ENCODE measurements at places on chromosomes 12 and 14.
A peak's percentile ranks its signal among the peaks of the same experiment; 100 is the strongest.

DNA sequence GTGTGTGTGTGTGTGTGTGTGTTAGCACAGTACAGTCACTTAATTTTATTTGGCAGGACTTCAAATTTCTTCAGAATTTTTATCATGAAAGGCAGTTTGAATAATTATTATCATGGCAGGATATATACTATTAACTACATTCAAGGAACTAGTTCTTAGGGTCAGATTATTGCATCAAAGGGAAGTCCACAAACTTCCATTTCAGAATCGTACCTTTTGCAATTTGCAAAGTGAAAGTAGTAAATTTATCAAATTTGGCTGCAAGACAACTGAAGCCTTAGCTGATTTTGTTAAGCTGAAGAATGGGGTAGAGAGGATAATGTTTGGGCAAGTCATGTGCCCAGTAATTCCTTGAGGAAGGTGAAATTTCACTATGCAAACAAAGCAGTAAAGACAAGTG is 68.2 kb downstream of the PLEKHG7 start:
- no peak for DNase-seq

GRCh38 chr12:103944964-103945363 is 14.8 kb downstream of the HSP90B1 start:
- no peak for DNase-seq

GRCh38 chr12:90741611-90742010 is 213.4 kb downstream of the CCER1 start:
- DNase-seq = no peak

GRCh38 chr12:15494329-15495046 is 172.2 kb downstream of the PTPRO start:
- no peak for DNase-seq

- DNase-seq = peak; percentile 34
These were observed 341 bp downstream of the ZNF10 start for GRCh38 chr12:133130808-133131128.

DNA sequence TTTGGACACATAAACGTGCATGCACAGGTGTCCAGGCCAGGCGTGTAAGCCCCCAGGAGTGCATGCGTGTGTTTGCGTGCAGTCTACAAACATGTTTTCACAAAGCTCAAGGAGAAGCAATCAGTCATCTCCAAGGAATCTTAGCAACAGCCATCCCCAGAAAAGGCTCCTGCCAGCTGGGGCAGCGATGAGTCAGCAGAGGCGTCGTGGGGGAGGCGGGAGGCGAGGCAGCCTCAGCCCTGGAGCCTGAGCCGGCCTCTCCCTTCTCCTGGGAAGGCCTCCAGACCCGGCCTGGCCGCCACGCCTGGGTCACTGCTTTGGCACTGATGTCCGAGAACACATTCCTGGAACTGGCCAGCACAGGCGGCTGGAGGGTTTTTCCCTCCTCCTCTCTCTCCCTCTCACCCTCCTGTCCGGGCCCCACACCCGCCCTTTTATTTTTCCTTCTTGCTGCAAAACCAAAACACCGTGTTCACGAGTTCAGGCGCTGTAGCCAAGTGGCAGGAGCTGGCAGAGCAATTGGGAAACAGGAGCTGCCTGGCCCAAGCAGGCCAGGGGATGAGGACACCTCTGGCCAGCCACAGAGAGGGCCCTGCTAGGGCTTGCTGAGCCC is 92.7 kb downstream of the LRRC74A start:
- peak; percentile 94 for DNase-seq

GRCh38 chr14:53954551-53955228 is 1.9 kb downstream of the BMP4 start:
- DNase-seq = peak; percentile 44

DNA sequence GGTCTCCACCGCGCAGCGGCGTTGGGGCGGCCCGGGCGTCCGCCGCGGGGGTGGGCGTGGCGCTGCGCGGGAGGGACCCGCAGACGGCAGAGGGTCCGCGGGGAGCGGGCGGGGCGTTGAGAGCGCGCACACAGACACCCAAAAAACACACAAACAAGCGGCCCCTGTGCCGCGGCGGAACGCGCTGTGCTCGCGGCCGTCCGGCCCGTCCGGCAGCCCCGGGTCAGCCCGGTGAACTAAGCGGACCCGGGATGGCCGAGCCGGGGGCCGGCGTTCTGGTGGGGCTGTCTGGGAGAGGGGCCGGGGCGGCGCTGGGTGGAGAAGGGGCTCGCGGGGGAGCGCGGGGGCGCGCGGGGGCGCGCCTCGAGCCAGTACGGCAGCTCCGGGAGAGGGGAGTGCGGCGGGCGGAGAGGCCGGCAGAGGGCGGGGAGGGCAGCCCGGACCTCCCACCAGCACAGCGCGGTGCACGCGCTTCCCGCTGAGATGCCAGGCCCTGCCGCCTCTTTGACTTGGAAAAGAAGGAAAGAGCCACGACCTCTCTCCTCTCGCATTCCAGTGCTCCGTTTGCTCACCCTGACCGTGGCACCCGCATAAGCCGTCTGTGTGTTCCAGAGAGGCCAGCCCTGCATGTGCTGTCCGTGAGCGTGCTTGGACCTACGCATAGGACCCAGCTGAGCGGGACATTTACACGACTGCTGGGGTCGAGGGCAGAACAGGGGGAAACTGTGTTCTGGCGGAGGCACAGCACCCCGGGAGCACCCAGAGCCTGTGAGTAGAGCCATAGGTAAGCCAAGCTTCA is 10.3 kb downstream of the SLC6A12 start:
- DNase-seq = no peak

DNA sequence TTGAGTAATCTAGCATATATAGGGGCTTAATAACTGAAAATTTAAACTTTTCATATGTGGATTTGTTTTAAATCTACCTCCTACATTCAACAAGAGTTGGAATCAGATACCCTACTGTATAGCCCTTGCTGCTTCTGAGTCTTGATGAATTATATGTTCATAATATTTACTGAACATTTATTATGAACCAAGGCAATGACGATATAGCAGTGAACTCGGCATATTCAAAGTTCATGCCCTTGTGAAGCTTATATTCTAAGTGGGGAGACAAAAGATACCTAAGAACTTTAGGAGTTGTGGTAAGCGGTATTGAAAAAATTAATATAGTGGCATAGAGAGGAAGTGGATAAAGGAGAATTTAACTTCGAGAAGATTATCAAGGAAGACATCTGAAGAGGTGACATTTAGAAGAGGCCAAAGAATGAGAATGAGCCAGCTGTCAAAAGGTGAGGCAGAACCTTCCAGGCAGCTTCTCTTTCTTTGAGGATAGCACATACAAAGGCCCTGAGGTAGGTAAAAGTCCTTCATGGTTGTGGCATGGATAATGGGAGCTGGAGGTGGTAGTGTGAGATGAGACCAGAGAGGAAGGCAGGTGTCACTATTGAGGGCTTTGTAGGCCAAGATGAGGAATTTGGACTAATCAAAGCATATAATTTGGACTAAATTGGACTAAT is 10.2 kb downstream of the EID3 start:
- no peak for DNase-seq

DNA sequence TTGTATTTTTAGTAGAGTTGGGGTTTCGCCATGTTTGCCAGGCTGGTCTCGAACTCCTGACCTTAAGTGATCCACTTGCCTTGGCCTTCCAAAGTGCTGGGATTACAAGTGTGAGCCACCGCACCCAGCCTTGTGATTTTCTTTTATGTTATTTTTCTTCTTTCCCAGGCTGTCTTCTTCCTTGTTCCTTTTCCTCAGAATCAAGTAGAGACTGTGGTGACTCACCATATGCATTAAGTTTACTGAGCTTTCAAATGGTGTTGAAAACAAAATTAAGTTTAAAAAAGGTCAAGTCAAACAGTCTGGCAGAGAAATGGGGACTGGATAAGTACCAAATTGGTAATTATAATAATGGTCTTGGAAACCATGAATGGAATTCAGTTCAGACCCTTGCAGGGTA is 5.7 kb downstream of the ARPC3 start:
- DNase-seq = no peak

GRCh38 chr12:116969615-116970585 is 59.1 kb downstream of the FBXW8 start:
- peak; percentile 50 for DNase-seq

- no peak for DNase-seq
These were observed 9.3 kb downstream of the TPCN1 start for GRCh38 chr12:113230315-113231234.

GRCh38 chr12:85820101-85820500 is 16.1 kb downstream of the RASSF9 start:
- DNase-seq = no peak

- DNase-seq = no peak
These were observed 360.0 kb upstream of the DCN start for GRCh38 chr12:91542666-91543065.

DNA sequence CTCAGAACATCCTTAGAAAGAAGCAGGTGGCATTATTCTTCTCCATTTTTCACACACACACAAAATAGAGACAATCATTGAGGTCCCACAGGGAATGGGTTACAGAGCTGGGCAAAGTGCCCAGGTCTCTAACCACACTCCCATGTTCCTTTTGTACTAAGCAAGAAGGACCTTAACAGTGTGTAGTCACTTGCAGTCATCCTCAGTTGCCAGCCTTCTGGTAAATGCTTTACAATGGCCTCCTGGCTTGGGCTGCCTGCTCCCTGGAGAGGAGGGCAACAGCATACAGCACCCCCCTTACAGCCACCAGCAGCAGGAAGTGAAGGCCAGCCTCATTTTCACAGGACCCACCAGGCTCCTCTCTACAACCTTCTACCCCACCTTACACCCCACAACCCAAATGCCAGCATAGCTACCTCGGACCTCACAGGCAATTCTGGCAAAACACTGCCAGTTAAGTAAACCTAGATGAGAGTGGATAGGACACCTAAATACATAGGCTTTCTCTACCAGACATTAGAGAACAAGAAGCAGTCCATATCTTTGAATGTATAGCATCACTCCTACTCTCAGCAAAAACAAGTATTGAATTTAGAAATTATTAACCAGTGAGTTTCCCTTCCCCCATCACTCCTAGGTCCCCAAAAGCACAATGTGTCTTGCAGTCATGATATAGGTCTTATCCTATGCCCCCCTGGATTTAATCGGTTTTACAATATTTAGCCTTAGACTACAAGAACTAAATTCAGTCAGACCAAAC is 88.1 kb downstream of the PPP2R5E start:
- no peak for DNase-seq

DNA sequence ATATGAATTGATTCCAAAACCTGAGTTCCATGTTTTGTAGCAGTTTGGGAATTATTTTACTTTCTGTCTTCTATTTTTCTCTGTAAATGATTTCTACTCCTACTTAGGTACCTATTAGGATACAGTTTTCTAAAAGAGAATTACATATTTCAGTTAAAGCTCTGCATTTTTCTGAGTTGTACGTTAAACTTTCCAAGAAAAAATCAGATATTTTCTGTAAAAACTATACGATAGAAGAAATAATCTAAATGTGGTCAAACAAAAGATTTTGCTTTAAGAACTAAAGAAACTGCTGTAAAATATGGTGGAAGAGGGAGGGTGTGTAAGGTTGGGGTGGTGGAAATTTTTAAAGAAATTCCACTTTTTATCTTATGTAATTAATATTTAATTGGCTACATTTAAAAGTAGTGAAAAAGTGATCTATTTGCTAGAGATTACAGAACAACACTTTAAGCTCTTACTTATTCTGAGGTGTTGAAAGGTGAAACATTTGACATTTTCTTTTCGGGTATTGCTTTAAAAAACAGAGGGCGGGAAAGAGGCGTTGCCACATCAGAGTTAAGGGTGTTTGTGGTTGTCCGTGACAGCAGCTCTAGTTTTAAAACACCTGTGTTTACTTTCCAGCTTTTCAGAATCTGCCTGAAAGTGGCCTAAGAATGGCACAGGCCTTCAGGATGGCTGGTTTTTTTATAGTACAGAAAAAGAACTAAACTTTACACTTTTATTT is 187.3 kb downstream of the MIPOL1 start:
- no peak for DNase-seq

DNA sequence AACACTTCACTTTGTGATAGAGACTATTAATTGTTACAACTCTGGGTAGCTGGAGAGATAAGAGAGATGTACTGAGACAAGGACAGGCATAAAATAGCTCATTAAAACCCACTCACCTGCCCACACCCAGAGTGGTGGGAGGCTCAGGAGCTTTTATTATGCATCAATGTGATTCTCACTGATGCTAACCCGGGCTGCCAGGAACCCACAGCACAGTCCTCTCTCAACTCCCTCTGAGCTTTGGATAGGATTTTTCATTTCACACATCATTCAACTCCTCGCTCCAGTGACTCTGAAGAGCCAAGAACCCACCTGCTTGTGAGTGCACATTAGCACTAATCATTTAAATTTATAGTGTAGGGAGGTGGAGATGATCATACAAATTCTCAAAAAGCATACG is 827.9 kb downstream of the FLRT2 start:
- DNase-seq = no peak

DNA sequence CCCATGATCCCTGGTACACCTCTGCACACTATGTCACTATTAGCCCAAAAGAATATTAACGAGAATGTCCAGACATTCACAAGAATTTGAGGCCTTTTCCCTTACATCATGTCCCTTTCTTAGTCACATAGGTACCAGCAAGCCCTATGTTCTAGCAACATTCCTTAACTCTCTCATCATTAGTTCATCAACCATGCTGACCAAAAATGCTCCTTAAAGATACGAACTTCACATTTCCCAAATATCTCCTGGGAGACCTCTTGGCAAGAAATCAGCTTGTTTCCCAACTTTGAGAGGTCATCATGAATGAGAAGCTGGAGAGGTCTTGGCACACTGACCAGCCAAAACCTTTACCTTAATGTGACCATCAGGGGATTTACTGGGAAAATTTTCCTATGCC is 4.6 kb downstream of the SALL2 start:
- DNase-seq = no peak

DNA sequence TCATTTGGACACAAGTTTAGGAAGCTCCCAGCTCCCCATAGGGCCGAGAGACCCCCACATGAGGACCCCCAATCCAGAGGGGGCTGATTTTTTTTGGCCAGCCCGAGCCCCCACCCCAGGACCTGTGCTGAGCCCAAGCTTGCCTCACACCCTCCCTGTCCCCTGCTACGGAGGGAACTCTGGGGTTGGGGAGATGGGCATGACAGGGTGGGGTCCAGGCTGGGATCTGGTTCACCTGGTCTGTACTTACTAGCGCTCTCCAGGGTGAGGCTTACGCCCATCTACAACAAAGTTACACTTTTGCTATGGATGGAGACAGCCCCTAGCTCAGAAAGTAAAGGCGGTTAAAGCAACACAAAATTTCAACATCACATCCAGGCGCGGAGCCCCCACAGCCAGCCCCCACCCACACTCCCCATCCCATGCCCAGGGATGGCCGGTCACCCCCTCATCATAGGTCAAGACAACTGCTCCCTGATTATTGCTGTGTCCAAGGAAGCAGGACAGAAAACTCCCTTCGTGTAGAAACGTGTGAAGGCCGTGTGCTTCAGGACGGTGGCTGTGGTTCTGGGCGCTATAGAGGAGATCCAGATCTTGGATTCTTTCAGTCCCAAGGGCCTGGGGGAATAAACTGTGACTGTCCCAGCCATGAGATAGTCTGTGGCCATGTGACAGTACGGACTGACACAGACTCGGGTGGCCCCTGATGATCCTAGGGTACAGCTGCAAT is 10.7 kb downstream of the SLC25A29 start:
- no peak for DNase-seq

GRCh38 chr14:49950275-49951228 is 57.7 kb downstream of the ARF6 start:
- no peak for DNase-seq

GRCh38 chr14:100875861-100876590 is 27.5 kb downstream of the RTL1 start:
- no peak for DNase-seq

GRCh38 chr14:63421226-63421625 is 102.5 kb upstream of the GPHB5 start:
- DNase-seq = no peak

- DNase-seq = no peak
These were observed 54.4 kb downstream of the KLRG1 start for GRCh38 chr12:9043766-9044165.
